ENCODE measurements at places on chromosomes 6 and 20.

GRCh38 chr20:12354725-12355124 is 437.0 kb downstream of the BTBD3 start:
- no peak for DNase-seq

DNA sequence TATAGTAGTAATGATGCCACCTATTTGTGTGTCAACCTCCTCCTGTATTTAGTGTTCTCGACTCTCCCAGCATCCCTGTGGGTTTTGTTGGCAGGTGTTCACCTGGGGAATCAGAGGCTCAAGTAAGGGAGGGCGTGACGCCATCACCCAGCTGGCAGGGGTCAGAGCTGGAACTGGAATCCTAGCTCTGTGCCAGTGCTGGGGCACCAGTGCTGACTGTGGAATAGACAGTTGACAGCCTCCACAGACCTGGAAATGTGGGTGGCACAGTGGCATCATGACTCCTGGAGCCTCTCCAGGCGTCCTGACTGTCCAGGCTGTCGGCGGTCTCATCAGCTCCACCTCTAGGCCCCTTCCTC is 102.8 kb downstream of the SYCP2 start:
- DNase-seq, result no peak

DNA sequence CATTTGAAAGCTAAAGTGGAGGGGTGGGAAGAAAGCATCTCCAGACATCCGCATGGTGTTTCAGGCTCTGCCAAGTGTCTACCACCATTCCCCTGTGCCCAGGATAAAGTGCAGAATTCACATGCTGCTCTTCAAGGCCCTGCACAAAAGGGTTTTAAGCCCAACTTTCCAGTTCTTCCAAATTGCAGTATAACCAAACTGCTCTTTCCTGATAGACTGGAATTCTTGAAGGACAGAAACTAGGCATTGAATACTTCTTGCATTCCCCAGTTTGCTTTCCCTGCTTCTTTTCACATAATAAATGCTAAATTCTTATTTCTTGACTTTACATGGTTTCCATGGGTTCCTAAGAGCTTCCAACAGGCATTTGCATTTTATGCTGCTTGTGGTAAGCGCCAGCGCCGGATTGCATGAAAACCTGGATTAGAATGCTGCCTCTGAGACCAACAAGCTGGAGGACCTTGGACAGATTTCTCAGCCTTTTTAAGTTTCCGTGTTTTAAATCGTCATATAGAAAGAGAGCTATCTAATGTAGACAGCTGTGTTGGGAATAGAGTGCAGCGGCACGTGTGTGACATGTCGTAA is 7.9 kb downstream of the SOX4 start:
- DNase-seq, result no peak

DNA sequence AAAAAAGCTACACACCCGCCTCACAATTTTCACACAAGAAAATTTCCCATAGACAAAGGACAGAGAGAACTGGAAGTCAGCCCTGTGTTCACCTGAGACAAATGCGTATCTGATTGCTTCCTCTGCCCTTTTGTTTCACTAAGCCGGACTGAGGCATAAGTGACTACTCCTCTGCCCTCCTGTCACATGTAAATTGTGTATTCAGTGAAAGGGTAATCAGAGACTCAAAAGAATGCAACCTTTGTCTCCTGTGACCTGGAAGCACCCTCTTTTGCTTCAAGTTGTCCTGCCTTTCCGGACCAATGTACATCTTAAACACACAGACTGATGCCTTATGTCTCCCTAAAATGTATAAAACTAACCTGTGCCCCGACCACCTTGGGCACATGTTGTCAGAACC is 483.8 kb upstream of the EYS start:
- no peak for DNase-seq

GRCh38 chr6:75502884-75503283 is 9.3 kb upstream of the FILIP1 start:
- DNase-seq, result no peak

DNA sequence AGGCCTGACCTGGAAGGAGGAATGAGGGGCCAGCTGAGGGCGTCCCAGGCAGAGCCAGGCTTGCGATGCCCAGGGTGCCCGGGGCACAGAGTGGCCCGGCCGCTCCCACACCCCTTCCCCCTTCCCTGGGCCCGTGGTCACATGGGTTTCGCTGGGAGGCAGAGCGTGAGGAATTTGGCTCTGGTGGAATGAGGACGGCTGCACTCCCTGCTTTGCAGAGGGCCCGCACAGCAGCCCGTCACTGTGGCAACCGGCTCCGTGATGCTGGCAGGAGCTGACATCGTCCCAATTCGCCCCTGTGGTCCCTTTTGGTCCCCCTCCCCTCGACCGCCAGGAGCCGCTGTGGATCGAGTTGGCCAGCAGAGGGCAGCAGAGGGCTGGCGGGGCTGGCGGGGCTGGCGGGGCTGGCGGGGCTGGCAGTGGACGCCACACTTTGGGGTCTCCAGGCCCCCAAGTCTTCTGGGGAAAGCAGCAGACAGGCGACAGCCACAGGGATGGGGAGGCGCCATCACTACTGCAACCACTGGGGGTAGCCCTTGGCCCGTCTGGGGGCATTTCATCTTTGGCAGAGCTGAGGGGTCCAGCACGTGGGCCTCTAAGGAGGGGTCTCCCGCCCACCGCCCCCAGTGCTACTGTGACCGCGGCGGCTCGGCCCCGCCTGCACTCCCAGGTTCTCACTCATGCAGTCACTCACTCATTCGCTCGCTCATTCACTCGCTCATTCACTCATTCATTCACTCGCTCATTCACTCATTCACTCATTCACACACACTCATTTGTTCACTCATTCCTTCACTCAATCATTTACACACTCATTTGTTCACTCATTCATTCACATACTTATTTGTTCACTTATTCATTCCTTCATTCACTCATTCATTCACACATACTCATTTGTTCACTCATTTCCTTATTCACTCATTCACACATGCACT is 49.7 kb upstream of the BHLHE23 start:
- peak; percentile 11 for DNase-seq

GRCh38 chr6:15444881-15445280 is 199.0 kb downstream of the JARID2 start:
- no peak for DNase-seq

DNA sequence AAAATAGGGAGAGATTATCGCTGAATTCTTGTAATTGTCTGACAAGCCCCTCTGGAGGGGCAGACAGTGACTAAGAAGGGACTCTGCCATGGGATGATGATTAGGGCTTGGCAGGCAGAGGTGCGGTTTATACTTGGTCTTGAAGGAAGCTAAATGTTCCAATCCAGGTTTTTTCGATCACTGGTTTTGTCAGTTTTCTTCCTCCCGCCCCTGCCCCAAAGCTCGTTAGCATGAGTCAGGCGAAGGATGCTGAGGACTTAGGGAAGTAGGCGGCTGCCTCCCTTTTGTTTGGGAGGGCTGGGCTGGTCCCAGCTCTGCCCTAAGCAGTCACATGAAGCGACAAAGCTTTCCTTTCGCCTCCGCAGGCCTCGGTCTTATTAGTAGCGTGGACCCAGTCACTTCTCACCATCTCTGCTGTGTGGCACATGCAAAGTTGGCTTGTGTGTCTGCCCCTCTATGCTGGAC is 314.2 kb downstream of the CDC5L start:
- DNase-seq, result no peak

DNA sequence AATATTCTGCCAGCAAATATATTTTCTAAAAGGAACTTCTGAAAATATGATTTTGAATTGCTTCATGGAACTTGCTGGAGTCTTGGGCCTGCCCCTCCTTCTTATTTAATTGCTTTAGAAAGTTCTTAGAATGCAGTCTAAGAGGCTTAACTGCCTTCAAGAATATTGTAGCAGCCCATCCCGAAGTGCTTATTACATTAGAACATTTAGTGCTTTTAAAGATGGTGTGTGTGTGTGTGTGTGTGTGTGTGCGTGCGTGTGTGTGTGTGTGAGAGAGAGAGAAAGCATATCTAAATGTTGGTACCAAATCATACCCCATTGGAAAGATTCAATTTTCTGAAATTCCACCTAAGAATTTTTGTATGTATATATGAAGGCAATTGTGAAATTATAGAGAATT is 193.5 kb downstream of the SLC24A3 start:
- DNase-seq, result no peak

- no peak for DNase-seq
Measured at GRCh38 chr6:11062083-11062482, 18.0 kb upstream of the ELOVL2 start.

DNA sequence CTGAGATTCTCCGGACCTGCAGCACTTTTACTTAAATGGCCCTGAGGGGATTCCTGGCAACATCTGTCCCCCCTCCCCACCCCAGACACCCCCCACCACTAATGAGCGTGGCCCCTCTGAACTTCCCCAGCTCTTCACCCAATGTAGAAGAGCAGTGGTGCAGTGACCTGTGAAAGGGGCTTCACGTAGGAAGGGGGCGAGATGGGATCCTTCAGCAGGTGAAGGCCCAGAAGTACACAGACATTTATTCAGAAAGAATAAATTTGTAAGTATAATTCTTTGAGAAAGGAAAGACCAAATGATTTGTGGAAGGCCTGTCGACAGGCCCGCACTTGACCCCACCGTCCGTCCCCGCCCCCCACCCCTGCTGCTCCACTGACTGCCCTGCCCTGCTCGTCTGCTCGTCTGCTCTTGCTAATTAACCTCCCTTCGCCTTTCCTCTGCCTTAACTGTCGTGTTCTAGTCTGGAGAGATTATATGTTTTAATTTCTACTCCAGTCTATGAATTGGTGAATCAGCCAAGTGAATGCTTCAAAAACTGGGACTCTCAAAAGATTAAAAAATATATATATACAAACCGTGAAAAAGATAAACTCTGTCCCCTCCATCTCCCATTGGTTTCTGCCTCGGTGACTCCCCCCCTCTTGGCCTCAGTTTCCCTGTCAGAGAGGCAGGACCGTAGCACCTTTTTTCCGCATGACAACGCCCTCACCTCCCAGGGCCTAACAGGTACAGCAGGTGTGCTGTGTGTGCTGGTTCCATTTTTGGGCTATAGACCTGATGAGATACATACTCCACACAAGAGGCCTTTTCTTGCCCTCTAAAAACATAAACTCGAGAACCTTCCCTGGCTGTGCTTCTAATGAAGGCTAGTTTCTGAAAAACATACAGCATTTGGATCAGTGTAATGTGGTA is 49.2 kb downstream of the GNAS start:
- DNase-seq, result no peak

GRCh38 chr6:163964789-163965188 is 550.3 kb downstream of the QKI start:
- DNase-seq, result no peak

- DNase-seq, result no peak
Measured at GRCh38 chr20:22374066-22374465, 210.3 kb downstream of the FOXA2 start.

DNA sequence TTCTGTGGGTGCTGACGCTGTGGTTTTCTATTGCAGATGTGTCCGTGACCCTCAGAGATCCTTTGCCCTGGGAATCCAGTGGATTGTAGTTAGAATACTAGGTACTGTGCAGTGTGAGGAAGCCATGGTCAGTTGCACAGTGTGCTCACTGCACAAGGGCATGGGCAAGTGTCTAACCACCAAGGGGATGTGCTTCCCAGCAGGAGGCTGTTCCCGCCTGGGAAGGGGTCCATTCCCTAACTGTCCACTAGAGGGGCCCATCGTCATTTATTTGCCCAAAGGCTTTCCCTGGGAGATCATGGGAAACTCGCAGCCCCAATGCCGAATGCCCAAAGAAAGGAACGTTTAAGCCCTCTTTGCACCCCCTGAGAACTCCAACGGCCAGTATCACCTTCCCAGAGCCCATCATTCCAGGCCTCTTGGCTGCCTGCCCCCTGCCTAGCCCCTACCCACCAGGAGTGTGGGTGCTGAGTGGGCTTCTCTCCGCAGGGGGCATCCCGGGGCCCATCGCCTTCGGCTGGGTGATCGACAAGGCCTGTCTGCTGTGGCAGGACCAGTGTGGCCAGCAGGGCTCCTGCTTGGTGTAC is 26.2 kb downstream of the SLCO4A1 start:
- DNase-seq, result peak; percentile 58

DNA sequence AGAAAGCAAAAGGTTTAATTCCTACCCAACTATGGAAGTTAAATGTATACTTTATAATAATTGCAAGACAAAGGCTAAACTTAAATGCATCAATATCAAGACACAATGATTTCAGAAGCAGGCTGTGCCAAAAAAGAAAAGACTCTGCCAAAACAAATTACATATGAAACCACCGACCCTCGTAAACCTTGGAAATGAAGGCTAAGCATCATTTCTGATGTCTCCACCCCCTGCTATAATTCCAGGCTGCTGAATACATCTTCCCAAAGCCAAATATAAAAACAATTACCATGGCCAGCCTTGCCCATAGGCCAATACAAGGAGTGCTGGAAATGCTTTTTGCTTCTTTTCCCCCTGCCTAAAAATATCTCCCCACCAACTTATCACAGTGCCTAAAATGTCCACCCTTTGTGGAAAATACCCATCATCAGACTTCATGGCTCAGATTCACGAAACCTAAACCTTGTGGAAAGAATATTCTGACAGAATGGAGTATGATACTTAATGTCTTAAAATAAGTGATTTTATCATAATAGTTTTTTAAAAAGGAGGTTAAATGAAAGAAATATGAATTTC is 37.4 kb downstream of the RCAN2 start:
- DNase-seq, result no peak

DNA sequence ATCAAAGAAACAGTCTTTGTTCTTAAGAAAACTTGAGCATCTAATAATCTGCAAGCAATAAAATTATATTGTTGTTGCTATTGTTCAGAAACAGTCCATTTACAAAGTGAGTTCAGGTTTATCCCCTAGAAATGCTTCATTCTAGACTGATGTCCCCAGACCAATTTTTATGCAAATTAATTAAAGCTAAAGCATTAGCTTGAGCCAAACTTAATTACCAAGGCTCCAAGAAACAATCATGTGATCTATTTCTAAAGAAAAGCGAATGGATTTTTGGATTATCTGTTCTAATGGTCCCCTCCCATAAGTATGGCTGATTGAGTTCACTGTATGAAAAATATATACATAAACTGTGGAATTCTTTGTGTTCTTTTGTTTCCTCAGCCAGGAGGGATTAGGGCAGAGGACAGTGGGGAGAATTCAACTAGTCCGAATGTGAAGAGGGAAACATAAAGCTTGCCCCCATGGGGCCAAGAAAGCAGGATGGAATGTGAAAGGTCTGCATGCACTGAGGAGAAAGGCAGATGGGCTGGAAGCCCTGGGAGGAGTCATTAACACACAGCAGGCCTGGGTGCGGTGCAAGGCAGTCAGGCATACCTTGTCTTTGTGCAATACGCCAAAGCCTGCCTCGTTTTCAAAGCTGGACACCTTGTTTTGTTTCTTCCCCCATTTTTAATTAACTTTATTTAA is 597.1 kb downstream of the KIF16B start:
- DNase-seq, result no peak

DNA sequence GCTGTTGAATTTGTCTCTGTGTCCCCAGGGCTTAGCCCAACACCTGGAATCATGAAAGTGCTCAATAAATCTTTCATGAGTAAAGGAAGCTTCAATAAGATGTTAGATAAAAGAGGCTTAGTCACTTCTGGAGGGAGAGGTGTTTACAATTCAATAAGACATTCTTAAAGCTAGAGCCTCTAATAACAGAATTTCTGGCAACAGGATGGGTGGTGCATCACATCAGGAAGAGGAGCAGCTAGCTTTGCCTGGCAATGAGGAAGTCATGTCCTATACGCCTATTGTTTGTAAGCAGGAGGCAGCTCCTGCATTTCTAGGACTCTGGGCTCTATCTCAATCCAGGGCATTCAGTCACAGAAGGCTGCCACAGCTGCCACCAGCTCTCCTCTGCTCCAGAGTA is 638.5 kb downstream of the EPM2A start:
- no peak for DNase-seq

GRCh38 chr6:116049321-116049720 is 11.4 kb downstream of the FRK start:
- no peak for DNase-seq
